MCF 10A (cell line): ENCODE measurements at places on chromosomes 16 and 17. TPM values are rescaled to one million over a fixed set of nuclear protein-coding genes. Genes with fewer than 3 reads are reported as not detected.
A peak's percentile ranks its signal among the peaks of the same experiment; 100 is the strongest.

- H3K27me3 ChIP-seq: no peaks in the 10 kb centered on the region
- H3K4me3 ChIP-seq: no peak overlapping the region
- DNase-seq: no peak
- H3K4me1 ChIP-seq: peaks cover 25% of the 10 kb centered on the region
- peaks cover 77% of the 10 kb centered on the region for H3K36me3 ChIP-seq
These were observed 418.1 kb downstream of the SOX9 start for GRCh38 chr17:72538901-72539352.

GRCh38 chr17:8173871-8174322 is 2.3 kb downstream of the TMEM107 start:
- peaks cover 27% of the 10 kb centered on the region for H3K4me1 ChIP-seq
- peak overlapping the region; percentile 91 for H3K4me3 ChIP-seq
- no peak for DNase-seq
- H3K27ac ChIP-seq: peak overlapping the region; percentile 100
- H3K36me3 ChIP-seq: peaks cover 9% of the 10 kb centered on the region

DNA sequence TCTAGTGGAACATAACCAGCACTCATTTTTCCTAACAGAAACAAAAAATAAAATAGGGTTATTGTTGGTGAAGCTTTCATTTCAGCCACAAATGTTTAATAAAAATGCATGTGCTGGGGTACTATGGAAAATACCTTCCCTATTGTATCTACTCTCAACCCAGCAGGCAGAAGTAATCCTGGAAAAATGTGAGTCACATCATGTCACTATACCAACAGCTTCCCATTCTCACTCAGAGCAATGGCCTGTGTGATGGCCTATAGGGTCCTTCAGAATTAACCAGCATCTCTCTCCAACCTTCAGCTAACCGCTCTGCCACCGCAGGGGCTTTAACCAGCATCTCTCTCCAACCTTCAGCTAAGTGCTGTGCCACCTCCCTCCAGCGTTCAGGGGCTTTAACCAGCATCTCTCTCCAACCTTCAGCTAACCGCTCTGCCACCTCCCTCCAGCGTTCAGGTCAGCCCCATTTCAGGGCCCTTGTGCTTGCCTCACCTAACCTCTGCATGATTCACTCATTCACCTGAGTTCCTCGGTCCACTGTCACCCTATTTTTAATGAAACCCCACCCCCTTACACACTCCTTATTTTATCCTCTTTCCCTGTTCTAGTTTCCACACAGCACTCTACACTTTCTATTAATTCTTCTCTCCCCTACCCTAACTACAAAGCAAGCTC is 34.0 kb downstream of the UBE2G1 start:
- H3K27ac ChIP-seq: no peak overlapping the region
- no peak overlapping the region for H3K4me3 ChIP-seq
- peak; percentile 23 for DNase-seq
- no peaks in the 10 kb centered on the region for H3K27me3 ChIP-seq

GRCh38 chr16:87176735-87177134 is 140.5 kb downstream of the C16orf95 start:
- H3K27ac ChIP-seq: no peak overlapping the region
- H3K4me1 ChIP-seq: peaks cover 12% of the 10 kb centered on the region
- no peak overlapping the region for H3K4me3 ChIP-seq
- no peak for DNase-seq
- H3K36me3 ChIP-seq: no peaks in the 10 kb centered on the region

GRCh38 chr17:66123163-66123562 is 68.8 kb downstream of the CEP112 start:
- H3K36me3 ChIP-seq: no peaks in the 10 kb centered on the region
- H3K4me1 ChIP-seq: no peaks in the 10 kb centered on the region
- DNase-seq: peak; percentile 36
- H3K27ac ChIP-seq: no peak overlapping the region
- no peak overlapping the region for H3K4me3 ChIP-seq

GRCh38 chr16:8795091-8795490 is 2.3 kb downstream of the TMEM186 start:
- peaks cover 9% of the 10 kb centered on the region for H3K4me1 ChIP-seq
- no peak overlapping the region for H3K4me3 ChIP-seq
- no peaks in the 10 kb centered on the region for H3K27me3 ChIP-seq
- H3K36me3 ChIP-seq: no peaks in the 10 kb centered on the region

DNA sequence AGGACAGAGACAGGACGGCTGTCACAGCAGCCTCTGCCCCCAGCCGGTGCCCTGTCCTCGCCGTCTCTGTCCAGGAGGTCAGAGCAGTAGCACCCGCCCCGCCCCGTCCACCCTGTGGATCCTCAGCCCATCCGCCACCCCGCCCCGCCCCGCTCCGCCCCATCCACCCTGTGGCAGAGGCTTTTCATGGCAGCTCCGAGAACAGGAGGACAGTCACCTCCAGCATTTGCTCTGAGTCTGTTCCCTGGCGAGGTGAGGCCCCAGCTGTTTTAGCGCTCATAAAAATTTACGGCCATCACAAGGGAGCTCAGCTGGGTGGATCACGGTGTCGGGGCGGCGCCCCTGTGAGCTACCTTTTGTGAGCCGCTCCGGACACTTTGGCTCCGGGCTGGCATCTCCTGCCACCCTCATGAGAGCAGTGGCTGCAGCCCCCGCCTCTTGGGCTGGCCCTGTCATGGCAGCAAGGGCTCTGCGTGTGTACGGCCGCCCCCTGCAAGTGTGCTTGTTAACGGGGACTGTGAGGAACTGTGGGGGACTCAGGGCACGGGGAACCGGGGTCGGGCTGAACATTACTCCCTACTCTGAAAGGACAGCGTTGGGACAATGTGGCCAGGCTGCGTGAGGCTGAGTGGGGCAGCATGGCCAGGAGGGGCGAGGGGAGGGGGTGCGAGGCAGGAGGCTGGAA is 32.3 kb upstream of the GNG13 start:
- H3K36me3 ChIP-seq: no peaks in the 10 kb centered on the region
- no peak for DNase-seq
- H3K4me1 ChIP-seq: no peaks in the 10 kb centered on the region

DNA sequence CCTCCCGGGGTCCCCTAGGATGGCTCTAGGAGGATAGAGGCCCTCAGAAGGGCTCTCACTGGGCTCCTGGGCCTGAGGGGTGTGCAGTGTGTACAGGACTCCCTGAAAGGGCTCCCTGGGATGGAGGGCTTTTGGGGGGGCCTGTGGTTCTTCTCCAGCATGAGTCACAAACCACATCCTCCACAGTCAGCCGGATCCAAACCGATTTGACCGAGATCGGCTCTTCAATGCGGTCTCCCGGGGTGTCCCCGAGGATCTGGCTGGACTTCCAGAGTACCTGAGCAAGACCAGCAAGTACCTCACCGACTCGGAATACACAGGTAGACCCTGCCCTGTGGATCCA is 4.5 kb downstream of the TRPV2 start:
- no peak overlapping the region for H3K4me3 ChIP-seq
- peaks cover 9% of the 10 kb centered on the region for H3K4me1 ChIP-seq
- H3K36me3 ChIP-seq: no peaks in the 10 kb centered on the region
- H3K27ac ChIP-seq: no peak overlapping the region
- no peaks in the 10 kb centered on the region for H3K27me3 ChIP-seq

- peaks cover 5% of the 10 kb centered on the region for H3K36me3 ChIP-seq
- H3K27me3 ChIP-seq: no peaks in the 10 kb centered on the region
- no peak for DNase-seq
- no peaks in the 10 kb centered on the region for H3K4me1 ChIP-seq
These were observed 51.3 kb upstream of the GNG13 start for GRCh38 chr16:851871-852270.

DNA sequence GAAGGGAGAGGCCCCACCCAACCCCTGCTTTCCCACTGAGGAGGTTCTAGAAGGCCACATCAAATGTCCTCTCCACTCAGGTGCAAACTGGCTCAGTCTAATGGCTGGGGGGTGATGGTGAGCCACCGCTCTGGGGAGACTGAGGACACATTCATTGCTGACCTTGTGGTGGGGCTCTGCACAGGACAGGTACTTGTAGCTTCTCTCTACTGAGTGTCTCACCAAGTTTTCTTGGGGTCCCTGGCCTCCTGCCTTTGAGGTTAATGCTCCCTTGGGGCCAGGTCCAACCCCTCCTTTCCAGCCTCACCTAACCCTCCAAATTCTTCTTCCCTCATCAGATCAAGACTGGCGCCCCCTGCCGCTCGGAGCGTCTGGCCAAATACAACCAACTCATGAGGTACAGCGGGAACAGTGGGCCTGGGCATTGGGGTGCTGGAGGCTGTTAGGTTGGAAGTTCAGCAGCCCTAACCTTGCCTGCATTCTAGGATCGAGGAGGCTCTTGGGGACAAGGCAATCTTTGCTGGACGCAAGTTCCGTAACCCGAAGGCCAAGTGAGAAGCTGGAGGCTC is 5.7 kb downstream of the ENO3 start:
- H3K36me3 ChIP-seq: peaks cover 24% of the 10 kb centered on the region
- H3K4me1 ChIP-seq: no peaks in the 10 kb centered on the region
- no peak overlapping the region for H3K27ac ChIP-seq
- H3K4me3 ChIP-seq: no peak overlapping the region

- H3K36me3 ChIP-seq: no peaks in the 10 kb centered on the region
- no peak overlapping the region for H3K4me3 ChIP-seq
- no peaks in the 10 kb centered on the region for H3K27me3 ChIP-seq
- H3K27ac ChIP-seq: no peak overlapping the region
- peaks cover 21% of the 10 kb centered on the region for H3K4me1 ChIP-seq
These were observed 22.0 kb downstream of the BAHCC1 start for GRCh38 chr17:81417049-81417878.

DNA sequence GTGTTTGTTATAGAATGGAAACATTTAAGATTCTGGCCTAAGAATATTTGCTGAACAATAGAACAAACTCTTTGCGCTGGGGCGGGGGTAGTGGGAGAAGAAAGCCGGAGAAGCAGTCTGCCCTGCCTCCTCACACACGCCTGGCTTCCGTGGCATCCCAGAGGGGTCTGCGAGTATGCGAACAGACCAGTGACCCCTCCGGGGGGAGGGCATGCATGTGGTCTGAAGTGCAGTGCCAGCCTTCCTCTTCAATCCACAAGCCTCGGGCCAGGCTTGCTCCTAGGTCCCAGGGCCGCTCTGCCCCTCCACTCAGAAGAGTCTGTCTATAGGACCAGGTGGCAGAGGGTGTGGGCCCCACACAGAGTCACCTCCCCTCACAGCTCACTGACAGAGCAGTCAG is 14.1 kb upstream of the IGFALS start:
- no peak overlapping the region for H3K4me3 ChIP-seq
- H3K36me3 ChIP-seq: peaks cover 25% of the 10 kb centered on the region
- no peak overlapping the region for H3K27ac ChIP-seq
- no peaks in the 10 kb centered on the region for H3K4me1 ChIP-seq
- H3K27me3 ChIP-seq: no peaks in the 10 kb centered on the region
- no peak for DNase-seq

GRCh38 chr16:35308674-35309073 is 1849.3 kb downstream of the TP53TG3F start:
- no peaks in the 10 kb centered on the region for H3K36me3 ChIP-seq
- peaks cover 30% of the 10 kb centered on the region for H3K4me1 ChIP-seq
- peak; percentile 50 for DNase-seq

DNA sequence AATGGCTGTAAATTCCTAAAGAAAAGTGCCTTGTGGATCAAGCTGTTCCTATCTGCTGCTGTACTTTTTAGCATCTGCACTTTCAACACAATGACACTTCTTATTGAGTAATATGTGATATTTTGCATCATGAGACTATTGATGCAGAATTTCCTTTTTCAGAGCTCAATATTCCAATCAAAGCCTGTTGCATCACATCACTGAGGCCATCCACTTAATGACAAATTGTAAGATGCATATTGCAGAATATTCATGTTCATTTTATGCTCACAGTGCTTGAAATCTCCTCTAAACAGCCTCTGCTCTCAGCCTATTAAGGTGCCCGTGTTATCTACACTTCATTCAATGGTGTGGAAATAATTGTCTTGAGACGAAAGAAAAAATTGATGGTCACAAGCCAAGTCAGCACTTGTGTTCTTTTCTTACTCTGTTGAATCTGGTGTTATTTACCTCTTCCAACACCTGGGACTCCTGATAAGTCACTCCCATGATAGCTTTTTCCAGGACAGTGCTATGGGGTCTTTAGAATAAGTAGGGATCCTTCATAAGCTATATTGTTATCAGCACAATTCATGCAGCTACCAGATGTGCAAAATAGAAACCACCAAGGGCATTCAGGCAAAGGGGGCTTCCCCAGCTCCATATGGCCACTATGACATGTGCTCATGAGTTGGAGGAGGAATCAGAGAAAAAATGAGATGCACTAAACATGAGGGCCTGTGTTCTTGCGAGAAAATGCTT is 9.3 kb upstream of the SKAP1 start:
- peaks cover 17% of the 10 kb centered on the region for H3K27me3 ChIP-seq
- no peaks in the 10 kb centered on the region for H3K36me3 ChIP-seq
- peaks cover 6% of the 10 kb centered on the region for H3K4me1 ChIP-seq
- H3K27ac ChIP-seq: no peak overlapping the region

- DNase-seq: peak; percentile 58
- H3K36me3 ChIP-seq: no peaks in the 10 kb centered on the region
- H3K4me1 ChIP-seq: peaks cover 28% of the 10 kb centered on the region
- no peak overlapping the region for H3K27ac ChIP-seq
- H3K4me3 ChIP-seq: peak overlapping the region; percentile 69
- H3K27me3 ChIP-seq: no peaks in the 10 kb centered on the region
These were observed 2.5 kb downstream of the VASN start for GRCh38 chr16:4373909-4374742.

- H3K4me1 ChIP-seq: peaks cover 5% of the 10 kb centered on the region
- H3K36me3 ChIP-seq: no peaks in the 10 kb centered on the region
- no peak overlapping the region for H3K4me3 ChIP-seq
- no peak for DNase-seq
- no peak overlapping the region for H3K27ac ChIP-seq
These were observed 16.4 kb upstream of the METRNL start for GRCh38 chr17:83062818-83063671.

- H3K4me3 ChIP-seq: no peak overlapping the region
- no peak for DNase-seq
- H3K4me1 ChIP-seq: no peaks in the 10 kb centered on the region
- H3K36me3 ChIP-seq: no peaks in the 10 kb centered on the region
- no peak overlapping the region for H3K27ac ChIP-seq
- no peaks in the 10 kb centered on the region for H3K27me3 ChIP-seq
These were observed 77.4 kb downstream of the SPECC1 start for GRCh38 chr17:20086416-20087076.

DNA sequence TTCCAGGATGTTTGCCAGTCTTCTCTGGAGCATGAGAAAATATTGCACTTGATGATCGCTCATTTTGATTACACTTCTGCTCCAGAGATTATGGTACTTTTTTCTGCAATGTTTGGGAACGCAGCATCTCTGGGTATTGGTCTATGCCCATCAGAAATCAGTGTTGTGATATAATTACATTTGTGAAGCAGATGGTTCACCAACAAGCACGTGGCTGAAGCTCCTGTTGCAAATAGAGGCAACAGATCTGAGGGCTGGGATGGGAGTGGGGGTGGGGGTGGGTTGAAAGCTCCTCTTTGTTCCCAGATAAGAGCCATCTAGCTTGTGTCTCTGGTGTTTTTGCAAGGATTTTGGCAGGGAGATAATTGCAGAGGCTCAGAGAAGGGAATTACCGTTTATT is 252.3 kb downstream of the SHISA9 start:
- peaks cover 6% of the 10 kb centered on the region for H3K4me1 ChIP-seq
- H3K27ac ChIP-seq: no peak overlapping the region
- DNase-seq: no peak
- no peaks in the 10 kb centered on the region for H3K36me3 ChIP-seq
- no peak overlapping the region for H3K4me3 ChIP-seq

The CCDC182 gene
- total RNA-seq: not detected in 2 replicates

The PIPOX gene
- total RNA-seq: not detected in 2 replicates

The WFIKKN2 gene
- total RNA-seq: not detected in 2 replicates

The UBE2Z gene
- total RNA-seq: 106 and 115 TPM in 2 replicates

The RHOT1 gene
- total RNA-seq: 19.8 and 21.9 TPM in 2 replicates

The SLC52A1 gene
- not detected in 2 replicates for total RNA-seq

The C1QTNF8 gene
- not detected in 2 replicates for total RNA-seq

The TPPP3 gene
- total RNA-seq: not detected in 2 replicates
